ENCODE measurements at places on chromosomes 3 and 15.

DNA sequence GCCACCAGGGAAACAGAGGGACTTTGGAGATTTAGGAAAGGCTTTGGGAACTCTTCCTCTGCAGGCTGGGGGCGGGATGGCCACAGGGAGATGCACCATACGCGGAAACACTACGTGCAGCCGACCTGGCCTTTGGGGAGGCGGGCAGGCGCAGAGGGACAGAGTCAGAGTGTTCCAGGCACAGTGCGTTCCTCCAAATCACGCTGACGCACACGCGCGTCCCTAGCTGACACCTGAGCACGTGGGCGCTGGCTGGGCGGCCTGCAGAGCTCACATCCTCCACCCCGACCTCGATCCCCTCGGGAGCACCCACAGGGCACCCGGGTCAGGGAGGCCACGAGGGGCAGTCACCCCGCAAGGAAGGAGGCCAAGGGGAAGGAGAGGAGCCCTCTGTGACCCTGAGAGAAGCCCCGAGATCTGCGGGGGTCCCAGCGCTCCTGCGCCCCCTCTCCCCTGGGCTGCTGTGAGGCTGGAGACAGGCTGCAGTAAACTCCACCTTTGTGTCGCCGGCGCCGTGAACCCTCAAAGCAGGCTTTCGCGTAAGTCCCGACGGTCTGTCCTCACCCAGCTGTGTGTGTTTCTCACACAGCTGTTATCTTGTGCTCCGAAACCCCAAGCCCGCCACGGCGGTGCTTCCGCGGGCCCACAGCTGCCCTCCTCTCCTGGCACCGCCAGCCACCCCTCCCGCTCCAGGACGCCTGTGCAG, 196.3 kb downstream of the OCA2 start:
- DNase-seq: no peak

DNA sequence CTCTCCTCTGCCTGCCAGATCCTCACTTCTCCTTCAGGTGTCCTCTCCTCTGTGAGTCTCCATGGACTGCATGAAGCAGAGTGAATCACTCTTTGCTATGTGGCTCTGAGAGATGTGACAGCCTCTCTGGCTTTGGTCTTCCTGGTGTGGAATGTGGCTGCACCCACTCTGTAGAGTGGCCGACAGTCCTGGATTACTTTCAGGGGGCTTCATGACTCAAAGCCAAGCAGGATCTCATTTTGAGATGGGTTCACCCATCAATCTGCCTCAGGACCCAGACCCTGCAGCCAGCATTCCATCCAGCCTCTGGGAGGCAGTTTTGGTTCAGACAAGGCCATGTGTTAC, 221.9 kb upstream of the LYSMD4 start:
- no peak for DNase-seq

- DNase-seq: peak; percentile 78
Measured at GRCh38 chr3:57596495-57597126, 533 bp downstream of the ARF4 start.

- DNase-seq: no peak
Measured at GRCh38 chr3:46900356-46900755, 22.8 kb downstream of the PTH1R start.

GRCh38 chr3:18648868-18649462, 223.8 kb upstream of the SATB1 start:
- DNase-seq: no peak

DNA sequence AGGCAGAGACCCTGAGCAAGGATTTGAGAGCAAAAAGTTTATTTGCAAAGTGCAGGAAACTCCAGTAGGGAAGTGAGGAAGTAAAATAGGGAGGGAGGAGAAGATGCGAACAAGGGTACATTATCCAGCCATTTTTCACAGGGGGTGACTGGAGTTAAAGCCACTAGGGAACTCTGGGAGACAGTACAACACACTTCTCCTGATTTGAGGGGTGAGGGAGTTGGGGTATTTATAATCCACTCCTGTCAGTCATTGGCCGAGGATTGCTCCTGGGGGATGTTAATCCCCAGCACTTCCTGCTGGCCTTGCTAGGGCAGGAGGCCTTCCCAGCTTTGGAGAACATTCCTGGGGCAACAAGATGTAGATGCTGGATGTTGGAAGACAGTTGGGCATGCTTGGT, 28.2 kb downstream of the CCR3 start:
- no peak for DNase-seq

- no peak for DNase-seq
Measured at GRCh38 chr15:49473031-49473430, 50.0 kb downstream of the FGF7 start.

DNA sequence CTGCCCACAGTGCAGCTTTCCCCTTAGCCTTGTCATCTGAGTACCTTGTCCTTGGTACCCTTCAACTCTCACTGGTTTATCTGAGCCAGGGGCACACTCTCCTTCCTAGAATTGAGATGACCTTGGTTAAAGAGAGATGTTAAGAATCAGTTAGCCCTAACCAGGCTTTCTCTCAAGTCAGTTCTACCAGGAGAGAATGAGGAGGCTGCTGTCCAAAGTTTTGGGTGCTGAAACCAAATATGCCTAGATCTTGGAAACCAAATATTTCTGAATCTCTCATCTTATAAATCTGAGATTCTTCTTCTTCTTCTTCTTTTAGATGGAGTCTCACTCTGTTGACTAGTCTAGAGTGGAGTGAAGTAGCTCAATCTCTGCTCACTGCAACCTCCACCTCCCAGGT, 12.0 kb upstream of the CTXND1 start:
- no peak for DNase-seq

GRCh38 chr15:92617549-92618520, 37.7 kb downstream of the FAM174B start:
- DNase-seq: peak; percentile 38

All from bronchial epithelial cell (primary cell).